ENCODE measurements at places on chromosomes 2 and 18.
A peak's percentile ranks its signal among the peaks of the same experiment; 100 is the strongest.

- no peak for DNase-seq
Measured at GRCh38 chr2:128632501-128632800, 313.8 kb upstream of the HS6ST1 start.

DNA sequence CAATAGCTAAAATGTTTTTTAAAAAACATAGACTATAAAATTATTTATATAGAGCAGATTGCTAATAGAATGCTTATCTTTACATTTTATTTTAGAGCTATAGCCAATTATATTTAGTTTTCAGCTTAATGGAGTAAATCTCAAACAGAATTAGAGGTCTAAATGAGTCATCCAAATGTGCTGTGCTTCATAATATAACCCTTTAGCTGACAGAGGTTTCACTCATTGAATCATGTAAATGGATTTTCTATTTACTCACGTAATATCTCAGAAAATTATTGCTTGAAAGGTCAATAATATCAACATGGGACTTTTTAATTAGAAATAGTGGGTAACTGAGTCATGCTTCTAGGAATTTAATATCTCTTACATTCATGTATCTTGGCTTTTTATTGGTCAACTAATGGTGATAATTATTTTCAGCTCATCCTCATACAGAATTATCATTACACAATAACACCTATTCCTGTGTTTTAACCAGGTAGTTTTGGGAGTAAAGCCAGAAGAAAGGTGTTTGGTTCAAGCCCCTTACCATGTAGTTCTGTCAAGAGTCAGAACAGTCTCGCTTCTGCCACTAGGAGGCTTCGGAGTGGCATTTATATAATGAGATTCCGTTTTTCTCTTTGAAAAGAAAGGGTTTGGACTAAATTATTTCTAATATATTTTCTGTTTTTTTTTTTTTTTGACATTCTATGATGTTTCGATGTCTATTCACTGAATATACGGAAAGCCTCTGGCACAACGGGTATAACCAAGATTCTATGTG is 217.6 kb downstream of the CDH7 start:
- no peak for DNase-seq

- DNase-seq: peak; percentile 38
Measured at GRCh38 chr2:27720004-27720551, 51.4 kb upstream of the MRPL33 start.

GRCh38 chr2:152336119-152336853 is 1.3 kb downstream of the FMNL2 start:
- DNase-seq: peak; percentile 17

GRCh38 chr2:100924520-100925451 is 77.3 kb upstream of the RPL31 start:
- no peak for DNase-seq

GRCh38 chr18:12608301-12608700 is 49.6 kb downstream of the SPIRE1 start:
- no peak for DNase-seq

GRCh38 chr2:30223413-30223874 is 7.9 kb upstream of the LBH start:
- DNase-seq: peak; percentile 65

DNA sequence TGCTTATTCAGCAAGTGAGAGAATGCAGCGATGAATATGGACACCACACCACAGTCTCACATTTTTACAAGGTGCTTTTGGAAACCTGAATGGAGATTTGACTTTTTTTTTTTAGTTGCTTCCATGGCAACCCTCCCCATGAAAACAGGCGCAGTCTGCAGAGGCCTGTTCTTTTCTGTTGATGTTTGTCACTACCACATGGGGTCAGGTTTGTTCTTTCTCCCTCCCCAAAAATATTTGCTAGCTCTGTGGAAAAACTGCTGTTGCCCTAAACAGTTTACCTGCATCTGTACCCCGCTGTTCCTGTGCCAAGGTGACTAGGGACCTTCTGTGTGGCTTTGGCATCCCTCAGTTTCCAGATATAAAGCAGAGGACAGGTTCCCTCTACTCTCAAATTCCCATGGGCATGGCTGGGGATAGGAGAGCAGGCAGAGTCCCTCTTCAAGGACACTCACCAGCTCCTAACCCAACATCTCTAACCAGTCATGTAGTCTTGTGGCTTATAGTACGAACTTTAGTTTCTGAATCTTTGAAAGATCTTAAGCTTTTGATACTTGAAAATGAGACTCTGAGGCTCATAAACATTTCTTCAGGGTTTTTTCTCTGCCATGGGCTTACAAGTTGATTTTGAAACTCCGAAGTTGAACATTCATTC is 14.7 kb upstream of the MAPRE2 start:
- DNase-seq: no peak

- no peak for DNase-seq
Measured at GRCh38 chr18:69330385-69331005, 70.2 kb upstream of the DOK6 start.

GRCh38 chr18:33231474-33232317 is 208.8 kb downstream of the CCDC178 start:
- DNase-seq: no peak

DNA sequence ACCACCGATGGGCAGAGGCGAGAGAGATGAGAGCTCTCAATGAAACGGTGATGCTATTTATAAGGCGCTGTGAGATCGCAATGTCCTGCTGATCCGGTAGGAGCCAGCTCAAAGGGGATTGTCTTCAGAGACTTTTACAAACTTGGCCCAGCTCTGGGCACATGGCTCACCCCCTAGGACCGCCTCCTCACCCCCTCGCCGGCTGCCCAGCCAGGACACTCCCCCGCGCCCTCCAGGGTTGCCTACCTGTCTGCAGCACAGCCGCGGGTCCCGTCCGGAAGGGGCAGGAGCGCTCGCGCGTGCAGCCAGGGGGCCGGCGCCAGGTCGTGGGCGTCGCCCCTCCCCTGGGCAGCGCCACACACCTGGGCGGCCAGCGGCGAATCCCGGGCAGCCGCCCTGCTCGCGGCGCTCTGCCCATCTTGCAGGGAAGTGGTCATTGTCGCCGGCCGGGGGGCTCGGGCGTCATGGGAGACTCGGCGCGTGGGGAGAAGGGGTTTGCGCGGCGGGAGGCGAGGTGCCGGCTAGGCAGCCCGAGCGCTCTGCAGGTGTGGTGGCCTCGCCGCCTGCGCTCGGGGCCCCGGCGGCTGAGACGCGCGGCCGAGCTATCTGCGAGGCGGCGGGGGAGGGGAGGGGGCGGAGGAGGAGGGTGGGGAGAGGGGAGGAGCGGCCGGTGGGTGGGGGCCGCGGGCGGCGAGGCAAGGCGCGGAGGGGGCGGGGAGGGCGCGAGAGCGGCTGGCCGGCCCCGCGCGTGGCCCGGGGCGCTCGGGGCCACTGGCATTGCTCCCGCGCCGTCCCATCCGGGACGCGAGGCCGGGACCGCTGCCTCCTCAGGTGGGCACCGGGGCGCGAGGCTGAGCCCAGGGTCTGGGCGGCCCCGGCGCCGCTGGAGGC is at the start of gene GRB14:
TSS of gene GRB14 (minus strand) at position 610 of the 891 bp plus-strand sequence. CDS start at position 437, 173 bp downstream.
- DNase-seq: no peak

- no peak for DNase-seq
Measured at GRCh38 chr2:227308784-227309183, 16.3 kb upstream of the MFF start.

DNA sequence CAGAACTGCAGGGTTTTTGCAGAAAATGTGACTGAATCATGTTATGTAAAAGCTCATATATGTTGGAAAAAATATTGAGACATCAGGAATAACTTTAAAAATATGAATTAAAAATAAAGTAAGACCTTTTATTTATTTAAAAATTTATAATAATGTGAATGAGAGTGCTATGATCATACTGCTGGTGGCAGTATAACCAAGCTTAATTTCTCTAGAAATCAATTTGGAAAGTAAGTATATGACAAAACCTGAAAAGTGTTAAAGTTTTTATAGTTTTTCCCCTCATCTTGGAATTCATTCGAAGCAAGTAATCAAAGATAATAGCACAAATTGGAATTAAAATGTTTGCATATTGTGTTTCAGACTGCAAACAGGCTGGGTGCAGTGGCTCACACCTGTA is 7.5 kb downstream of the SLC39A10 start:
- no peak for DNase-seq

DNA sequence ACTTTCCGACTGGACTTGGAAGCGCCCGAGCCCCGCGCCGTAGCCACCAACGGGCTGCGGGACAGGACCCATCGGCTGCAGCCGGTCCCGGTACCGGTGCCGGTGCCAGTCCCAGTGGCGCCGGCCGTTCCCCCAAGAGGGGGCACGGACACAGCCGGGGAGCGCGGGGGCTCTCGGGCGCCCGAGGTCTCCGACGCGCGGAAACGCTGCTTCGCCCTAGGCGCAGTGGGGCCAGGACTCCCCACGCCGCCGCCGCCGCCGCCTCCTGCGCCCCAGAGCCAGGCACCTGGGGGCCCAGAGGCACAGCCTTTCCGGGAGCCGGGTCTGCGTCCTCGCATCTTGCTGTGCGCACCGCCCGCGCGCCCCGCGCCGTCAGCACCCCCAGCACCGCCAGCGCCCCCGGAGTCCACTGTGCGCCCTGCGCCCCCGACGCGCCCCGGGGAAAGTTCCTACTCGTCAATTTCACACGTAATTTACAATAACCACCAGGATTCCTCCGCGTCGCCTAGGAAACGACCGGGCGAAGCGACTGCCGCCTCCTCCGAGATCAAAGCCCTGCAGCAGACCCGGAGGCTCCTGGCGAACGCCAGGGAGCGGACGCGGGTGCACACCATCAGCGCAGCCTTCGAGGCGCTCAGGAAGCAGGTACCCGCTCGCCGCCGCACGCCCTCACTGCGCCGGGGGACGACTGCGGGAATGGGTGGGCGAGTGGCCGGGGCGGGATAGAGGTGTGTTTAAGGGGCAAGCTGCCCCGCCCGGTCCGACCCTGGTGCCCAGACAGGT is 713 bp downstream of the ATOH8 start:
- no peak for DNase-seq

DNA sequence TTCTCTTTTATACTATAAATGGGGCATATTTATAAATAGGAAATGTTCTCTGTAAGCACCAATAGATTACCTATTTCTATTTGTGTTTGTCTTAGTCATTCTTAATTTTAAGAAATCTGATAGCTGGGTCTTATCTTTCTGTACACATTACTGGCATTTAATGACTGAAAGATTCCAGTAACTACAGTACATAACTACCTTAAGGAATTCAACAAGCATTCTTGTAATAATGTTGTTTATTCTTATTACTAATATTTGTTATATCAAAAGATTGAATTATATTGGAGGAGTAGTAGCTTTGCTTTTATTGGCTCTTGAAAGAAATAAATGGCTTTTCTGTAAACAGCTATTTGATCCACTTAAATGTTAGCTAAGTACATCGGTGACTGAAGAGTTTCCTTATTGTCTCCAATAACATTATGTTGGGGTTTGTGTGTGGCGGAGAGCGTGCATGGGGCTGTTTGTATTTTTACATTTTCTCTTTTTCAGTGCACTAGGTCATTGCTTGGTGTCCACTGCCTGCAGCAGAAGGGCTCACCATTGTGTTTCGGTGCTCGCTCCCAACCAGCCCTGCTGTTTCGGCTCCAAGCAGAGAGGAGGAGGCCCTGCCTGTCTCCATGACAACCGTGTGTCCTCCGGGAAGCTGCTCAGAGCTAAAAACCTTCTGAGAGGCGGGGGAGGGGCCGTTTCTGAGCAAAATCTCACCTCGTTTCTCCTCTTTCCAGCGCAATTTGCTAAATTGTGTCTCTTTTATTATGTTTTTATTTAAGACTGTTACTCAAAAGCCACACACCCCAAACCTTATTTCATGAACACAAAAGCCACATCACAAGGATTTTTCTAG is 112.5 kb upstream of the SLC38A11 start:
- DNase-seq: no peak

DNA sequence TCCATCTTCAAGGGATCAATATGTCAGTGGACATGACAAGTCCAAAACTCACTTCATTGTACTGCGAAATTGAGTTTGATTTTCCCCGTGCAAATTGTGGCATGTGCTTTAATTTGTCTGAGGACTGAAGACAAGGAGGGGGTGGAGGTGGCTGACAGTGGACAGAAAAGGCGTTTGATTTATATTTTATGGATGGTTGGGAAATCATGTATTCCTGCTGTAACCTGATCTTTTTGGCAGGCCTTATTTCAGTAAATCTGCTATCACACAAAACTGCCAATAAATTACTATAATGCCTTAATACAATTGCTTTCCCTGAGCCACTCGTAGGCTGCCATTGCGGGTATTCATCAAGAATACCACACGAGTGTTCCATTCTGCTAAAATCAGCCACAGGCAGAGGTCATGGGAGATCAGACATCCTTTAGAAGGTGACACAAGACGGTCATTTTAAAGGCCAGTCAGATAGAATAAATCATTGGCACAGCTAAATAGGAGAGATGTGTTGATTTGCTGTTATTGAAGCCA is 720.5 kb downstream of the MBD2 start:
- no peak for DNase-seq

- no peak for DNase-seq
Measured at GRCh38 chr2:48284621-48285212, 245.2 kb upstream of the STON1 start.

DNA sequence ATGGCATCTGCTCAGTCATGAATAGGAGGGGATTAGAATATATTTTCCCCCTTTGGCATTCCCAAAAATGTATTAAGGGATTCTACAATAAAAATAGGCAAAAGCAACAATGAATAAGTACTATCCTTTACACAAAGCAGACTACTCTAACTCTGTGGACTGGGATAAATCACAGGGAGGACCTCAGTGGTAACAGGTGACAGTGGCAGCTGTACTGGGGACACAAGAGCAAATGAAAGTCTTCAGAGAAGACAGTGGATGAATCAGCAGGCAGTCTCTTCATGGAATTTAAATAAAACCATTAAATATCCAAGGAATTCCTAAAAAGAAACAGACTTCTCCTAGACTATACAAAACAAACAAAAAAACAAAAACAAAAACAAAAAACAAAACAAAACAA is 4.8 kb downstream of the CDH7 start:
- no peak for DNase-seq

- no peak for DNase-seq
Measured at GRCh38 chr2:238087211-238087610, 12.9 kb upstream of the ESPNL start.

- DNase-seq: no peak
Measured at GRCh38 chr18:54229421-54230059, 5.1 kb upstream of the MBD2 start.

DNA sequence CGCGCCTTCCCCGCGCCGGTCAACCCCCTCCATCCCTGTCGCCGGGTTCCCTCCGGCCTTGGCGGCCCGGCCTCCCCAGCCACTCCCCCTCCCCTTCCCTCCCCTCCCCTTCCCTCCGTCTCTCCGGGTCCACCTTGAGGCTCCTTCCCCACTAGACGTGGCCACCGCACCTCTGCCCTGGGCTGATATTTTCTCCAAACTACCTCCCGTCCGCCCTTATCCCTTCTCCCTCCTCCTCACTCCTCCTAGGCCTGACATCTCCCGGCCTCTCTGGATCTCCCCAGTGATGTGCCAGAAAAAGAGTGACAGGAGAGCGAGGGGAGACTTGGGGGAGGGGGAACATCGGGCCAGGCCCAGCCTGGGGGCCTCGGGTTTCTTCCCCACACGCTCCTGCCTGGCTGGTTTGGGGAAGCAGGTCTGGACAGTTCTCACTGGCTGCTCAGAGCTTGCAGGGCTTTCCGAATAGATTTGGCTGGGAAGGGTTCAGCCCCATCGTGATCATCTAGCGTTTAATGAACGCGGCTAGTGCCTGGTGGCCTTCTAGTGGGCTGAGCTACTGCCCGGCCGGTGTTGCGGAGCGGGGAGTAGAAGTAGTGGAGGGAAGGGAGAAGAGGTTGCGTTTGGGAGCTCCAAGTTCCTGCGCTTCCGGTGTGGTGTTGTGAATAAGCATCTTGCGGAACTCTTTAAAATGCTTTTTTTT is 641 bp downstream of the MAPRE3 start:
- no peak for DNase-seq

Data from T-helper 2 cell (primary cell).